ENCODE measurements at places on chromosomes 5 and 9.

- no peak for DNase-seq
These were observed 2046.8 kb upstream of the CDH9 start for GRCh38 chr5:29085142-29085541.

GRCh38 chr5:74643111-74643562 lies 2.6 kb upstream of the ENC1 start:
- DNase-seq: no peak

GRCh38 chr5:156570615-156571014 lies 243.7 kb downstream of the SGCD start:
- no peak for DNase-seq

DNA sequence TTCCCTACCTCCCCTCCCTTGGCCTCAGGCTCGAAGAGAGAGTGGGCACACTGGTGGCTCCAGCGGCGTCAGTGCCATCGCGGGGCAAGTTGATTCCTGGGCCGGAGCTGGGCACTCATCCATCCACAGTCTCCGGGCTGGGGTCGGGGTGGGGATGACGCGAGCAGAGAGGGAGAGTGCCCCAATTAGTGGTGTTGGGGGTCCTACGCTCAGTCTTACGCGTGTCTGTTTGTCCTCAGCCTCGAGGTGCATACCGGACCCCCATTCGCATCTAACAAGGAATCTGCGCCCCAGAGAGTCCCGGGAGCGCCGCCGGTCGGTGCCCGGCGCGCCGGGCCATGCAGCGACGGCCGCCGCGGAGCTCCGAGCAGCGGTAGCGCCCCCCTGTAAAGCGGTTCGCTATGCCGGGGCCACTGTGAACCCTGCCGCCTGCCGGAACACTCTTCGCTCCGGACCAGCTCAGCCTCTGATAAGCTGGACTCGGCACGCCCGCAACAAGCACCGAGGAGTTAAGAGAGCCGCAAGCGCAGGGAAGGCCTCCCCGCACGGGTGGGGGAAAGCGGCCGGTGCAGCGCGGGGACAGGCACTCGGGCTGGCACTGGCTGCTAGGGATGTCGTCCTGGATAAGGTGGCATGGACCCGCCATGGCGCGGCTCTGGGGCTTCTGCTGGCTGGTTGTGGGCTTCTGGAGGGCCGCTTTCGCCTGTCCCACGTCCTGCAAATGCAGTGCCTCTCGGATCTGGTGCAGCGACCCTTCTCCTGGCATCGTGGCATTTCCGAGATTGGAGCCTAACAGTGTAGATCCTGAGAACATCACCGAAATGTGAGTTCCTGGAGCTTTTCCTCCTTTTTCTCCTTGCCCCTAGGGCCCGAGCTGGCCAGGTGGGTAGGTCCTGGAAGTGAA lies 861 bp downstream of the NTRK2 start:
- DNase-seq: no peak

GRCh38 chr5:9947944-9948343 lies 301.7 kb downstream of the ATPSCKMT start:
- no peak for DNase-seq

GRCh38 chr9:129759804-129760502 lies 7.1 kb upstream of the PTGES start:
- DNase-seq: no peak

DNA sequence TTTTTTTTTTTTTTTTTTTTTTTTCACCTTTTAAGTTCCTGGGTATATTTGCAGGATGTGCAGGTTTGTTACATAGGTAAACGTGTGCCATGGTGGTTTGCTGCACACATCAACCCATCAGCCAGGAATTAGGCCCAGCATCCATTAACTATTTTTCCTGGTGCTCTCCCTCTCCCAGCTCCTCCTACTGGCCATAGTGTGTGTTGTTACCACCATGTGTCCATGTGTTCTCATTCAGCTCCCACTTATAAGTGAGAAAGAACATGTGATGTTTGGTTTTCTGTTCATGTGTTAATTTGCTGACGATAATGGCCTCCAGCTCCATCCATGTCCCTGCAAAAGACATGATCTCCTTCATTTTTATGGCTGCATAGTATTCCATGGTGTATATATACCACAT lies 350.5 kb downstream of the MAN2A1 start:
- DNase-seq: no peak

DNA sequence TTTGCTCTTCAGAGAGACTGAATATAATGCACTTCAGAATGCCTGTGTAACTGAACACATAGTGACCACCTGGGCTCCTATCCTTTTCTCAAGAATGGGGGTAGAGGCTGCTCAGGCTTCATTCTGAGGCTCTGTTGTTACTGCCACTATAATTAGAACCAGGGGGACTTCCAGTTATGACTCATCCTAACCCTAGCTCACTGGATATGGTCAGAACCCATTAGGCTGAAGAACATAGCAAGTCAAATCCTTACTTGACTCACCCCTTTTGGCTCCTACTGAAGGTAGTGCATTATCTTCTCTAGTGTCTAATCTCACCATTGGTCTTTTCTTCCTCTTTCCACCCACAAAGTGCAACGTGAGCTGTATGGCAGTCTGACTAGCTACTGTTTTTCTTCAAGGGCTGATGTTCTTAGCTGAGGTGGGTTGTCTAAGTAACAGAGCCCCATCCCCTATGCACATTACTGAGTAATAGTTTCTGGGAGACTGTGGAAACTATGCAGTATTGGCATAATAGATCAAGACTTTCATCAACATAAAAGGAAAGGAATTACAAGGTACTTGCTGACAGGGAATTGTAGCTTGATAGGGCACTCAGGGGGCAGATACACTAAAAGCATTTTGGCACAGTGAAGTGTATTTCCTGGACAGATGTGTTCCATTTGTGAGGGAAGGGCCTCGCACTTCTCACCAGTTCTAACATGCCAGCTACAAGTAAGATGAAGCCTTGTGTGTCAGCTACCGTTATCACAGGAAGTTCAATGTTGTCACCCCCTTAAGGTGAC lies 431.0 kb upstream of the MEF2C start:
- no peak for DNase-seq

- no peak for DNase-seq
These were observed 37.3 kb downstream of the CAPSL start for GRCh38 chr5:35900972-35901695.

- no peak for DNase-seq
These were observed 111.6 kb upstream of the IQGAP2 start for GRCh38 chr5:76291305-76292077.

DNA sequence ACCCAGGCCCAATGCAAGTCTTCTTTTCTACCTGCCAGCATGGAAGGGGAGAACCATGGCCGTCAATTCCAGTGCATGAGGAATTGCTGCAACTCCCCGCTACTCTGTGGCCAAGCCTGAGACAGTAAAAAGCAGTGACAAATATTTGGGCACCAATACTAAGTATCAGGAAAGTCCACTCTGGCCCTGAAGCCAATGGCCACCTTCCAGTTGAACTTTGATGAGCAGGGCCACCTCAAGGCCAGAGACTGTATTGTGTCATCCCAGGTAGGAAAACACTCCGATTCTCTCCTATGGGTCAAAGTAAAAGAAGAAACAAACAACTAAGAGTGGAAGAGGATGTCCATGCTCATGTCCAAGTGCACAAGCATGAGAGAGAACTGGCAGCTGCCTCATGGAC lies 27.1 kb downstream of the RETREG1 start:
- DNase-seq: no peak

GRCh38 chr9:100216178-100216787 lies 117.2 kb downstream of the INVS start:
- DNase-seq: no peak

- no peak for DNase-seq
These were observed 1.6 kb downstream of the AMBP start for GRCh38 chr9:114076237-114077161.
